ENCODE measurements at places on chromosomes 6 and 20.

GRCh38 chr6:7282097-7282906 is 30.7 kb downstream of the SSR1 start:
- DNase-seq, result no peak

GRCh38 chr6:149221774-149222070 is 95.8 kb upstream of the TAB2 start:
- no peak for DNase-seq

GRCh38 chr20:37600486-37600885 is 72.8 kb upstream of the BLCAP start:
- no peak for DNase-seq

DNA sequence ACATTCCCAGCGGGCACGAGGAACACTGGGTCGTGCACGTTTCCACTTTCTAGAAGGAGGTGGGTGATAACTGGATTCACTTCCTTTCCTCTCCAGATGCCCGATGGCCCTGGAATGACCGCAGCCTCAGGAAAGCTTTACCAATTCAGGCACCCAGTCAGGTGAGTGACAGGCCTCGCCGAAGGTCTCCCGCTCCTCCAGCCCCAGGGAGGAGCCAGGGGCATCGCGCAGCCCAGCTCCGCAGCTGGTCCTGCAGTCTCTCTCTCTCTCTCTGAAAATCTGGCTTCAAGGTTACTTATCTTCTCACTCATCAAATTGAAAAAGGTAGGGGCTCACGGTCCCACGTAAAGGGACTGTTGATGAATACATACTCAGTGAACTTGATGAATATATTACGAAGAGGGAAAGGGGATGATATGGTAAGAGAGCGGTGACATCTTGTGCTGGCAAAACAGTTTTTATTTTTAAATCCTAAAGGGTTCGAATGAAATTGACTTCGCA is 891 bp downstream of the RIPPLY2 start:
- no peak for DNase-seq

All from esophagus squamous epithelium (tissue), 5 donors.